GM19239 (cell line): ENCODE measurements at places on chromosomes 7 and 10.

DNA sequence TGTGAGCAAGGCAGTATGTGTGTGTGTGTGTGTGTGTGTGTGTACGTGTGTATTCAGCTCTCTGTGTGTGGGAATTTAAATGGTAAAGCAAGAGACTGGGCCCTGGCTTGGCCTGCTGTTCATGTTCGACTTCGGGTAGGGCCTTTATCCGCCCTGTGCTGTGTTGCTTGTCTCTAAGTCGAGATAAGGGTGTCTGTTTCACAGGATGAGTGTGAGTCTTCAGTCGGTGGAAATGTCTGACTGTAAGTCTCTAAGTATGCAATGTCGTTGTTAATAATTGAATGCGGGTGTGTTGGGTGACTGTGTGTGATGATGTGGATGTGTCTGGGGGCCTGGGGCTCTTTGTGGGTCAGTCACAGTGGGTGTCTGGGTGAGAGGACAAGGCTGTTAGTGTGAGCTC is 34.8 kb downstream of the HIF1AN start:
- no peak for DNase-seq

DNA sequence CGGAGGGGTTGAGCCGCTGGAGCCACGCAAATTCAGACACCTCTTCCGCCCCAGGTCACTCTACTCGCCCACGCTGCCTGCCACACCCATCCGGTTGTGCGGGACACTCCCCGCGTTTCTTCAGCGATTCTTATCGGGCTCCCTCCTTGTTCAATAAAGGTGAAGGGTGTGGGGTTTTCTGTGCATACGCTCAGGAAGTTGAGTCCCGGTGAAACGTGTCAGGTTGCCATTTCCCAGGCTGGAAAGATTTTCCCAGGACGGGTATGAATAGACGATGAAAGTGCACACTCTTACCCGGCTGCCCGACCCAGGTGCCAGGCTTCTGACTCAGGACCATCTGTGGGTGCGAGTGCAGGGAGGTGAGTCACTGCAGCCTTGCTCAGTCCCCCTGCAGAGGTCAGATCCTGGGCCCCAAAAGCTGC is 22.0 kb downstream of the KLF6 start:
- DNase-seq: no peak

DNA sequence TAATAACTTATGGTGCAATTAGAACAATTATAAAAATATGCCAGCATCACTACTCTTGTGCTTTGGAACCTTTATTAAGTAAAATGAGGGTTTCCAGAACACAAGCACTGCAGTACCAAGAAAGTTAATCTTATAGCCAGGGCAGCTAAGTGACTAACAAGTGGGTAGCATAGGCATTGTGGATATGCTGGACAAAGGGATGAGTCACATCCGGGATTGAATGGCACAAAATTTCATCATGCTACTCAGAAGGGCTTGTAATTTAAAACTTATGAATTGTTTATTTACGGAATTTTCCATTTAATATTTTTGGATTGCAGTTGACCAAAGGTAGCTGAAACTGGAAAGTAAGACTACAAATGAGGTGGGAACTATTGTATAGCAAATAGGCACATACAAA is 250.6 kb downstream of the C7orf25 start:
- DNase-seq: no peak

DNA sequence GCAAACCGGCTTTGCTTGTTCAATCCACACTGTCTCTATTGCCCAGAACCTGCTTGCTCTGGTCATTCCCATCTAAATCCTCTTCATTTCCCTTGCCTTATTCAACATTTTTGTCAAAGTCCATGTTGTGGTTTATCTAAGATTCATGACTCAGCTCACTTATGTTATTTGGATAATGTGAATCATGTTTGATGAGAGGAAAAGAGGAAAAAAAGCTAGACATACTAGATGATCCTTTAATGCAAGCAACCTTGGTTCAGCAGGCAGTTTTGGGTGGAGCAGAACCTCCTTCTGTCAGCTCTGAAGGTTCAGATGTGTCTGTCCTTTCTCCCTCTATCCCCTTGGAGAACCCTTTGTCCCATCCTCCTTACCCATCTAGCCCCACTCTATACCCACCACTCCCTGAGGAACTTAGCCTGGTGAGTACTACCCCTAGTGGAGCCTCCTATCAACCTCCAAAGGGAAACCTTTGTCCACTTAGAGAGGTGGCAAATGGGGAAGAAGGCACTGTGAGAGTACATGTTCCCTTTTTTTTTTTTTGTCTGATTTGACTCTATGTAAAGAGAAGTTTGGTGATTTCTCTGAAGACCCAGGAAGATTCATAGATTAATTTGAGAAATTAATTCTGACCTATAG is 2.1 kb upstream of the SAMD9L start:
- no peak for DNase-seq

DNA sequence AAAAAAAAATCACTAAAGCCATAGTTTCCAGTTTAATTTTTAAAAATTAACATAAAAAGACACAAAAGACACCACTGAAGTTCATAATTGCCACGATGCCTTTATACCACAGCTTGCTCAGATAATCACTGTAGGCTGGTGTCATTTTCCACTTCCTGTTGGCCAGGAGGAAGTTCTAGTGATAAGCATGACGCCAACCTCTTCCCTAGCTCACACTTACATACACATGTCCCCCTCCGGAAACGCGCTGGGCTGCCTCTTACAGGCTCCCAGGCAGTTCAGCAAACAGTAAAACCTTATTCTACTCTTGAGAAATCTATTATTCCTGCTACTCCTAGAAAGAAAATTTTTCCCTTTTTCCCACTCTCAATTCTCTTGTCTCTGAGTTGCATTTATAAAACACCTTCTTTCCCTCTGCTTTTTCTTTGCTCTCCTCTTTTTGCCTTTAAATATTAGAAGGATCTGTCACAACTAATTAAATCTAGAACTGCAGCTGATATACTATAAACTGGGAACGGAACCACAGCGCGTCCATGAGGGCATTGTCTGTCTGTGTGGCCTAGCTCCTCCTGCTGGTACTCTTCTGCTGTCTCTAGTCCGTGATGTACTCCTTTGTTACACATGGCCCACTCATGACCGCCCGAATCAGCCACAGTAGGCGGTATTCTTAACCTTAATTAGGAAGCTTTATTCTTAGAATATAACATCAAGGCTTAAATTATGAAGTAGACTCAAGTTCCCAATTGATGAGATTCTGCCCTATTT is 664.9 kb downstream of the CNTNAP2 start:
- DNase-seq: no peak

GRCh38 chr10:99595770-99596465 is 24.3 kb downstream of the SLC25A28 start:
- no peak for DNase-seq

DNA sequence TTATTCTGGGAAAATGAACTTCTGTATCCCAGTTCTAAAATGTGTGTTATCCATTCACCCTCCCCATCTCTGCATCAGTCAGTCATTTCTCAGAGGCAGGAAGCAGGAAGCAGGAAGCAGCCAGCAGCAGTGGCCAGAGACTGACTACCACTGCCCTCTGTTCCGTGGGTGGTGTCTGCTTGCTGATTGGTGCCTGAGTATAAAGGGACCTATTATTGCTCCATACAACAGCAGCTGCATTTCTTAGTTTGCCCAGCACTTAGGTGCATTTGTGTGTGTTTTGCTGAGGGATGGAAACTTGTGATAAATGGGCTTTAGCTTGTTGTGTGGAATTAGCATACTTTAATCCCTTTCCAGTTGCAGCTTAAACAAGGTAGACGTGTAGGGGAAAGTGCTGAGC is 582.2 kb downstream of the SORCS1 start:
- no peak for DNase-seq

DNA sequence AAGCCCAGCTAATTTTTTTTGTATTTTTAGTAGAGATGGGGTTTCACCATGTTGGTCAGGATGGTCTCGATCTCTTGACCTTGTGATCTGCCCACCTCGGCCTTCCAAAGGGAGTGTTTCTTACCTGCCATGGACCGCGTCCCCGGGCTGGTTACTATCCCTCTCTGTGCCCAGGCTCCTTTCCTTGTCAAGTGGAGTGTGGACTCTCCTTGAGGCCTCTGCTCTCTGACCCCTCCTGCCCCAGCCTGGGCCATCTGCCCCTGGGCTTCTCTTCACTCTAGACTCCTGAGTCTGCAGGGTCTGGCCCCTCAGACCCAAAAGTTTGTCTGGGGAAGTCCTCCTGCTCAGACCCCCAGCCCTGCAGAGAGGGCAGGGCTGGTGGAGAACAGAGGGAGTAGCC is 20.7 kb downstream of the NEURL1 start:
- no peak for DNase-seq

DNA sequence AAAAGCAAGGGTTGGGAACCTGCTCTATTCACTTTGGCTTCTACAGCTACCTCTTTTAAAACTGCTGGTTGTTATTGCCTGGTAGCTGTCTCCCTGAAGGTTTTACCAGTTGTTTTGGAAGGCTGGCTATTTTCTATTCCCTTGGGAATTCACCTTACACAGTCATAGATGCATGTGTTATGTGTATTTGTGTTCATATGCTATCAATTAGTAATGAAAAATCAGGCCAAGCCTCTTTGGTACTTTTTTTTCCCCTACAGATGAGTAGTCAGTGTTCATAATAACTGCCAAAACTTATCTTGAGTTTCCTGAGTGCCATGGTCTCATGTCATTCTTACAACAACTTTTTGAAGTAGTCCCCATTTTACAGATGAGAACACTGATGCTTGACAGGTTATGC is 738.0 kb upstream of the GALNT17 start:
- DNase-seq: no peak

DNA sequence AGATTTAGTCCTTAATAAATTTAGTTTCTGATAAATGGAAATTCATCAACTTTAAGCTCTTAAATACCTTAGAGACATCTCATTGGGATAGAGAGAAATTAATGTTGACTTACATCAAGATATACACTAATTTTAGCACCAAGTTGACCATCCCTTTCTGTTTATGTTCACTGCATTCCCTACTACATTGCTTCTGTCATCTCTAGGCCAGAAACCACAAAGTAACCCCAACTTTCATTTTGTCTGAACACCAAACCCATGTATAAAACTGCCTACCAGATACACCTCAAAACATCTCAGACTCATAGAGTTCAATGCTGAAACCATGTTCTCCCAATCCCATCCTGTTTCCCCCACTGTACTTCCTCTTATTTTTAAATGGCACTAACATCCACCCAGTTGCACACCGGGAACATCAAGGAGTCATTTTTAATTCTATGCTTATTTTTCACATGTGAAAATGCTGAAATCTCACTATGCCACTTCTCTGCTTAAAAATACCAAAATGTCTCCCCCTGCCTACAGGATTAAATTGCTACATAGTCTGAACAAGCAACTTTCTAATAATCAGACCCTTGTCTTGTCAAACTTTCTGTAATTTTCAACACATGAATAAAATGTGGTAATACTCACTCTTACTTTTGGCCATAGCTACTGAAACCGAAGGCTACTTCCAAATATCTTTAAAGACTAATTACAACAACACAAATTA is 201.6 kb downstream of the SEMA3D start:
- DNase-seq: no peak

GRCh38 chr7:43111630-43112458 is 603 bp upstream of the HECW1 start:
- DNase-seq: no peak

GRCh38 chr7:66528652-66529051 is 100.0 kb upstream of the KCTD7 start:
- DNase-seq: no peak

- DNase-seq: no peak
These were observed 129.6 kb downstream of the PRPF18 start for GRCh38 chr10:13716081-13717071.

DNA sequence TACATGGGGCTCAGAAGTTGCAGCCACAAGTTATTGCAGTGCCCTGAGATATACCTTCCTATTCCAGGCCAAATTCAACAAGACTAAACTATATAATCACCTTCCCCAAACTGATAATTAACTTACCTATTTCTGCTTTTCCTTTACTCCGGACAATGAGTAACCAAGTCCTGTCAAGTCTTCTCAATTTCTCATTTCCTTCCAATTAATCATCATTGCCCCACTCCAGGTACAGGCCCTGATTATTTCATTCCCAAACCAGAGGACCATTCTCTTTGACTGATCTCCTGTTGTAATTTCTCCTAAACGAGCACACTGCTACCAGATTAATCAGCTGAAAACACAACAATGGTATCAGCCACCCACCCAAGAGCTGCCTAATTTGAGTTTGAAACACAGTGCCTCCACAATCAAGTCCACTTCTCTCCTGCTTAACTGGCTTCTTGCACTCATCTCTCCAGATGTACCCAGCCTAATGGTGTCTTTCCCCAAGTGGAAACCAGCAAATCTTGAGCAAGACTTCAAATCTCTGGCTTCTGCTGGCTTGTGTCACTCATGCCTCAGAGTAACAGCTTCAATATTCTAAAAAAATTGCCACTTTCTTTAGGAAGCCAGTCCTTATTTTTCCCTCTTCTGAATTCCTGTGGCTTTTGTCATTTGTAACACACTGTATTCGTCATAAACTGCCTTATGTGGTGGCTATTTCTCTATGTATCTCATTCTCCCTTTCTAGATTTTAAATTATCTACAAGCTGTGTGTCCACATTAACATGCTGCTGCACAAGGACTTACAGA is 89.1 kb downstream of the CDK6 start:
- DNase-seq: no peak

- no peak for DNase-seq
These were observed 104.5 kb upstream of the INSYN2A start for GRCh38 chr10:127300868-127301321.

- no peak for DNase-seq
These were observed 1.7 kb upstream of the SPACDR start for GRCh38 chr7:100465702-100466311.

GRCh38 chr10:34081347-34081743 is 733.8 kb downstream of the PARD3 start:
- no peak for DNase-seq

GRCh38 chr10:94299417-94299816 is 63.3 kb downstream of the NOC3L start:
- DNase-seq: no peak

GRCh38 chr10:73991884-73992245 is 6.1 kb upstream of the VCL start:
- peak; percentile 50 for DNase-seq

- DNase-seq: no peak
These were observed 20.8 kb upstream of the OR2A5 start for GRCh38 chr7:144027974-144028373.

DNA sequence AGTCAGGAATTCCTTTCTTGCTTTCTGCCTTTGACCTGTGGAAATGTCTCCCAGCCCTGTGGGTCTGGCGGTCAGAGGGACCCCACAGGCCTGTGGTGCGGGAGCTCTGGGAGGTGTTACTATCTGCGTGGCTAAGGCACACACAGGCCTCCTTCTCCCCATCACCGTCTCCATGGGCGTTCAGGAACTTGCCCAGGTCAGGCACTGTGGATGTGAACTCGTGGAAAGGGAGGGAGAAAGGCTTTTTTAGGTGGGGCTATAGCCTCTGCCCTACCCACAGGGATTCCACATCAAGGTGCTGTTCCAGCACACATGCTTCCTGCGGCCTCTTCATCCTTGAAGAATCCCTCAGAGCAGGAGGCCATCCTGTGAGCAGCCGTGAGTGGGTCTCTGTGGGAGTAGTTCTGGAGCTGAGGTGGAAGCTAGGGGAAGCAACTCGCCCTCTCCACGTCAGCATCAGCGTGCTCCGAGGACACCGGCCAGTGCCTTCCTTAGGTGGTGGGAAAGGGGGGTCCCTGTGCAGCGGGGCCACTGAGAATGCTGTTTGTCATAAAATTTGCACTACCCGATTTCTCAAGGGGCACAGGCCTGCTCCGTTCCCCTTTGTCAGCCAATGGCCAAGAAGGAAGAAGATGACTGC is 7.5 kb upstream of the ATP6V0E2 start:
- no peak for DNase-seq

GRCh38 chr7:44103923-44104859 is at the start of gene AEBP1:
TSS of gene AEBP1 (plus strand) at chr7:44104345. CDS start at chr7:44104666, 321 bp downstream.
- no peak for DNase-seq

- DNase-seq: no peak
These were observed 54.9 kb downstream of the SEMA3E start for GRCh38 chr7:83593921-83594475.
